ENCODE measurements at places on chromosomes 12 and 14.
A peak's percentile ranks its signal among the peaks of the same experiment; 100 is the strongest.

DNA sequence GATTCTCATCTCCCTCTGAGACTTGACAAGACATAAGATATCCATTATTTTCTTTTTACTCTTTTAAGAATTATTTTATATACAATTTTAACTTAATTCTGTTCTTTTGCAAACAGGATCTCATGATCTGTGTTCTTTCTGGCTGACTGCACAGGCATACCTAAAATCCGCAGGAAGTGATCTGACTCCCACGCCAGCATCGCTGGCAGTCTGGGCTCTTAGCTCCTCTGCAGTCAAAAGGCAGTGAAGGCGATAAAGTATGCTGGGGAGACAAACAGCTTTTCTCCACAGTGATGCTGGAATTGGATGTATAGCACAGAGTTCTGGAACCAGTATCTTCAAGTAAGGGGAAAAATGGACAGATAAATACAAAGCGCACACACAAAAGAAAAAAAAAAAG is 52.4 kb downstream of the DICER1 start:
- no peak for DNase-seq

DNA sequence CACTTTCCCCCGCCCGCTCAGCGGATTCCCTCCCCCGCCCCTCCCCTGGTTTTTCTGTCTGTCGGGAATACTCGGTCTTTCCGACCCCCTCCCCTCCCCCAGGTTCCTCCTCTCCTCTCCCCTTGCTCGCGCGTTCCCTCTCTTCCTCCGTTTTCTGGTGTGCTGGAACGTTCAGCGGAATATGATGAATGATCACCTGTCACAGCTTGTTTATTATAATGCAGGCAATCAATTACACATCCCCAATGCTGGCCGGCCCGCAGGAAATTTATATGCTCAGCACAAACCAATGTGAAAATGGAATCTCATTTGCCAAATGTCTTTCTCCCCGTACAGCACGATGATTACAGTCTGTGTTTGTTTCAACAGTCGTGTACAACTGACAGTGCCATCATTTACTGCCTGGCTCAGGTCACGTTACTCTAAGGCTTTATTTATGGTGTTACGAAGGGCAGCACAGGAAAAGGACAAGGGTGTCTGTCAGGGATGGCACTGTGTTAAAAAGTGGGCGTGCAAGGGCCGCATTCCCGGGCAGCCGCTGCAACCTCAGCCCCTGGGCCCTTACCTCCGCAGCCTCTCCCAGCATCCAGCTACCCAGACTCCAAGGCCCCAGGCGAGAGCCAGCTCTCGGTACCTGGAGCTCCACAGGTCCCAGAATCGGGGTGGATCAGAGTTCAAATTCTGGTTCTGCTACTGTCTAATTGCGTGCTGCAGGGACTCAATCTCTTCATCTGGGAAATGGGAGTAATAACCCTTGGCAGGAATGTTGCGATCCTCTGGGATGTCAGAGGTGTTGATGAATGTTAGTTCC is 24.7 kb upstream of the MAP1LC3B2 start:
- DNase-seq = no peak

DNA sequence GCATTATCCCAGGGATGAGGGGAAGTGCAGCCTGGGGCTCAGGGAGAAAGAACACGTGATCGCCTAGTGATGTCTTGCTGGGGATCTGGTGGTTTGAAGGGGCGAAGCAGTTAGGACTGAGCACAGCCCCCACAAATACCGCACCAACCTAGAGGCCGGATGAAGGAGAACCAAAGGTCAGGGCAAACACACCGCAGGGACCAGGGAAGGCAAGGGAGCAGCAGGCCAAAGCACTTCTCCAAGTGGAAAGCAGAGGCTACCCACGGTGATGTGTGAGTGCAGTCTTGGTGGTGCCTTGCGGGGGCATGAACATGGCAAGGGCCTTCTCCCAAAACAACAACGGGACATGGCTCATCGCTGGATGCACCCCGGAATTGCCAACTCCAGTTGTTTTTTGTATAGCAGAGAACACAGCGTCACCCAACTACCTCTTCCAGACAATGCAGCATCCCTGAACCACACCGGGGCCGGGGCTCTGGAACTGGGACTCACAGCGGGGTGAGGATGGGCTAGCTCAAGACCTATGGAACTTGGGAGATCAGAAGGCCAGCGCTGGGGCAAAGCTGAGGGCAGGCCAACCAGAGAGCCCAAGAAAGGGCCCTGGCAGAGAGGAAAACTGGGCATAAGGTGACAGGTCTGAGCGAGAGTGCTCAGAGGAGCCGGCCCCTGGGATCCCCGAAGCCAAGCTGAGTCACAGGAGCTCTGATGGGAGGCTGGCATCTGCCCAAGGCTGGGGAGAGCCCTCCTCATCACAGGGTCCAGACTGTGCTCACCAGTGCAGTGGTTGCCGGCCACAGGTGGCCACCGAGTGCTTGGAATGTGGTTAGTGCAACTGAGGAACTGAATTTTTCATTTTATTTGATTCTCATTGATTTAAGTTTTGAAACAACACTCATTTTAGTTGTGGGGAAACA is 11.1 kb downstream of the GALNT16 start:
- DNase-seq = no peak

- DNase-seq = no peak
These were observed 7.7 kb downstream of the VRK1 start for GRCh38 chr14:96804895-96805294.

GRCh38 chr14:77562681-77563080 is 53.8 kb downstream of the SPTLC2 start:
- no peak for DNase-seq

DNA sequence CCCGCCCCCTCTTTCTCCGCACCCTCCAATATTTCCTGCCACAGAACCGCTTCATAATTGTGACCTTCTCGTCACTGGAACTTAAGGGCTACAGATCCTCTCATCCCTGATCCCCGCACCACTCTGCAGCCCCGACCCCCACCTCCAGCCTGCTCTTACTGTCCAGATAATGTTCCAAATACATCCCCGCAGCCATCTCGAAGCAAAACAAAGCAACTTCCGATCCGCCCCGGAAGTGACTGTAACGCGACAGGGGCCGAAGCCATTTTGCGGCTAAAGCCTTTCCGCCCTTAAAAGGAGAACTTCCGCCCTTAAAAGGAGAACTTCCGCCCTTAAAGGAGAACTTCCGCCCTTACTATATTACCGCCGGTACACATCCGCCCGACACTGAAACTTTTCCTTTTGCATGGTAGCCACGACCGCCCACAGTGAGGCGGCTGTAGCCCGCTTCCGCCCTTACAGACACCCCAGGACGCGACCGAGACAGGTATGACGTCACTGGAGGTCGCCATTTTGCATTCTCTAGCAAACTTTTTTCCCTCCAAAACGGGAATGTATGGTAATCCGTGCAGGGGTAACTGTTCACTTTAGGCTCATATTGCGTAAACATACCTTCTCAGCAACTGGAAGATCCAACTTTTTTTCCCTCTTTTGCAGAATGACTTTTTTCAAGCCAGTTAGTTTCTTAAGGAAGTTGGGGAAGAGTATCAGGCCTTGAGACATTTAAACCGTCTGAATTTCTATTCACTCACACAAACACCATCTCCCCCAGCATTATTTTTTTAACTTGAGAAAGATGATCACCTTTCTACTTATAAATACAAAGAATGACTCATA is at the start of gene ING4:
Gene ING4, minus strand, starts transcription at position 214 of the 837 bp plus-strand sequence. Its CDS starts 18 bp downstream, at position 196.
- DNase-seq = peak; percentile 88

GRCh38 chr12:20360407-20360806 is 7.9 kb upstream of the PDE3A start:
- DNase-seq = no peak

- DNase-seq = no peak
These were observed 1243.3 kb upstream of the SEL1L start for GRCh38 chr14:82776958-82777357.

GRCh38 chr12:104748790-104749189 is 209.3 kb downstream of the SLC41A2 start:
- DNase-seq = no peak

GRCh38 chr12:30877105-30877875 is 49.3 kb upstream of the TSPAN11 start:
- no peak for DNase-seq

- DNase-seq = no peak
These were observed 1.0 kb upstream of the SINHCAF start for GRCh38 chr12:31326736-31327659.

- no peak for DNase-seq
These were observed 89.3 kb upstream of the NAP1L1 start for GRCh38 chr12:76173756-76174155.

- no peak for DNase-seq
These were observed 76.1 kb upstream of the HECTD1 start for GRCh38 chr14:31283578-31284252.

- no peak for DNase-seq
These were observed 40.4 kb upstream of the GZMB start for GRCh38 chr14:24674204-24674970.

DNA sequence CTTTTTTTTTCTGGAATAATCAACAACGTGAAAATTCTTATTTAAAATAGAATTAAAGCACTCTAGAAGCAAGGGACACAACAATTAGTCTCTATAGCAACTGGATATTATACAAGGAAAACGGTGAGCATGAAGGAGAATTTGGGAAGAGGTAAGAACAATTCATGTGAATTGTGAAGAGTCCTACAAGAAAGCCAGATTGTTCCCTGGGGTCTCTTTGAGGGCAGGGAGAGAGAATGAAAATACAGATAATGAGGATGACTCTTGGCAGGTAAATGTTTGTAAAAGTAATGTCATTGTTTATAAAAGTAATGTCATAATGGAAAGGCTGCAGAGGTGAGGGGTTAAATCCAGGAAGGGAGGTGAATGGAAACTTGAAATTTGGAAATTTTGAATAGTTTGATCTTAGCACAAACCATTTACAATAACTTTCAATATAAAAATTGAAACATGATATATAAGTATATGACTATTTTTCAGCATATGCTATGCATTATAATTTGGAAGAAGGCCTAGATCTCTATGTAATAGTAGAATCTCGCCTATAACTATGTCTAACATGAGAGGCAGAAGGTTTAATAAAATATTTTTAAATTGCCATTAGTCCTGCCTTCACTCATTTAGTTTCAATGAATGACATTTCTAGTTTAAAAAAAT is 378.8 kb upstream of the DCN start:
- DNase-seq = no peak

DNA sequence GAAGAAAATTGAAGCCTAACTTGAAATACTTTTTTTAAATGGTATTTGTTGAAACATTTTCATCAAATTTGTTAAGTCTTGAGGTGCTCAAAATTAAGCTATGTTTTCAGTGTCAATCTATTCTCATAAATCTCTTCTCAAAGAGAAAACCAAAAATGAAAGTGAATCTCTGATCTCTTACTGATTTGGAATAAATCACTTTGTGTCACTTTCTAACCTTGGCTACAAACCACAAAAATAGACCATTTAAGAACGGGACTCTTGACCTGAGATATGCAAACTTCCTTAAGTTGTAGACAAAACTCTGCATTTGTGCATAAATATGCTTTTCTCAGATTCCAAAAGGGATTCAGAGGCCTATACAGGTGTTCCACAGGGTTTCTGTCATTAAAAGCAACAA is 192.9 kb downstream of the SEC23A start:
- DNase-seq = no peak

GRCh38 chr12:15001733-15002382 is 29.0 kb downstream of the PDE6H start:
- no peak for DNase-seq

GRCh38 chr14:21933681-21934080 is 260.1 kb upstream of the OR4E1 start:
- no peak for DNase-seq

DNA sequence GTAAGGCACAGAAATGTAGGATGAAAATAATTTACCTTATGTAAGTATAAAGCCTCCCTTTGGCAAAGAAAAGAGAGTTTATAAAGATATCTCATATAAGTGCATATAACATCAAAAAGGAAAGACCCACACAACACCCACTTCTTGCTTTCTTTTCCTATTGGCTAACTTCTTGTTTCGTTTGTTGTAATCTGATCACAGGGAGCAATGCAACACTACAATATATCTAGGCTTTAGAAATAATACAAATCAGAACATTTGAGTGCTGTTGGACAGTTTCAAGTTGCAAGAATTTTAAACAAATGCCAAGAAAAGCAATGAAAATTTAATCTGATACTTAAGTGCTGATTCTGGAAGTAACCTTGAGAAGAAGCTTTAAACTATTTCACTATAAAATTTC is 1.3 kb downstream of the FGD6 start:
- no peak for DNase-seq

- DNase-seq = no peak
These were observed 14.1 kb downstream of the PRKAB1 start for GRCh38 chr12:119681728-119682638.

- no peak for DNase-seq
These were observed 40.0 kb upstream of the GTF2A1 start for GRCh38 chr14:81260732-81261131.
